KBM-7 (cell line): ENCODE measurements at places on chromosomes 7 and 10.
A peak's percentile ranks its signal among the peaks of the same experiment; 100 is the strongest.

GRCh38 chr10:18474118-18474455 is 177.3 kb downstream of the NSUN6 start:
- no peak for DNase-seq

DNA sequence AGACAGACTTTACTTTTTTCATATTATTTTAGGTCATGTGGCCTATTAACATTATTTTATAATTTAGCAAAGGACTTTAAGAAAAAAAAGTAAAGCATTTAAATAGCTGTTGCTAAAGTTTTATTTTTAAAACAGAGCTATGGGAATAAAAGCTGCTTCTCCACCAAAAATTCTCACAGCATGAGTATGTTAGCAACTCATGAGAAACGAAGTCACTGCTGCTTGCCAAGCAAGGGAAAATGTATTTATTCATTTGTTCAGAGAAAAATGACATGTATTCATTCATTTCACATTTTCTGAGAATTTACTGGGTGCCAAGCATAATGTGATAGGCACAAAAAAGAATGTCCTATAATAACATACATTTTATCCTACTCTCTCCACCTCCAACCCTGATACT is 5.1 kb downstream of the LRRC72 start:
- DNase-seq: no peak

- DNase-seq: no peak
Observed at GRCh38 chr7:143415742-143416397, 7.2 kb upstream of the EPHA1 start.

DNA sequence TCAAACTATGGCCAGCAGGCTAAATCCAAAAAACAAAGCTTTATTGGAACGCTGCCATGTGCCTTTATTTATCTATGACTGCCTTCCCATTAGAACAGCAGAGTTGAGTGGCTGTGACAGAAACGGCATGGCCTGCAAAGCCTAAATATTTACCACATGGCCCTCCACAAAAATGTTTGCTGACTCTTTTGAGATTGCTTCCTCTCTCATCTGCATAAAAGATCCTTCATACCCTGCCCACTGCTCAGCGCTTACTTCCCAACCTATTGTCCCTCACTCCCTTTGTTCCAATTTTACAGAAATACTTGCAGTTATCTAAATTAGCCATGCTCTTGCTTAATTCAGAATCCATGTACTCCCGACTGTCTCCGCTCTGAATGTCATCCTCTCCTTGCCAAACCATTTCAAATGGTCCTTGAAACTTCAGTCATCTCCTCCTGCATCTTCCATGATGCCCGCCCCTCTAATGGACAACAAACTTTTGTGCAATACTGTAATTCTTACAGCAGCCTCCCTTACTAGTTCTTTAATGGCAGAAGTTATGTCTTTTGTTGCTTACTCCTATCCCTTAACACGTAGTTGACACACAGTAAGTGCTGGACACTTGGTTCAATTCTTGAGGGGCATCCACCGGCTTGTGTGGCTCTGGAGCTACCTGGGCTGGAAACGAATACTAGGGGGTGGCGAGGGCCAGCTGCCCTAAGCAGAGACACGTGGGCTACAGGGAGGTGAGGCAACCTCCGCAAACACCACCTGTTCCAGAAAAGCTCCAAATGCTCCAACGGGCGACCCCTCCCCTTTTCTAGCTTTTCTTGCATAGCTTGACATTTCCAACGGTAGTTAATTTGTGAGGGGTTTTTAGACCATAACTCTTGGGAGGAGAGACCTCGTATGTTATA is 832 bp downstream of the XRCC2 start:
- DNase-seq: peak; percentile 71

DNA sequence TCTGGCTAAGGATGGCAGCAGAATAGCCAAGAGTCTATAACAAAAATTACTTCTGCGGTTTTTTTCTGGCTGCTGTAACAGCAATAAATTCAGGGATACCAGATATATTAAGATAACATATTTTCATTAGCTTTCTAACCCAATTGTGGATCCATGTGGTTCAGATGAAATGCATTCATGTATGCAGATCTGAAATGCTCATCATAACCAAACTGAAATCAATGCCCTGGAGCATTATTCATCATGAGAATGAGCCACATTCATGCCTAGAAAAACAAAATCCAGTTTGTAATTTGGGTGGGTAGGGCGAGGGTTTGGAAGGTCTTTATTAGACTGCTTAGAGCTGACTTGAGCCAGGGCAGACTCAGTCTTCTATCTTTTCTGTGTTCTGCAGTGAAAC is 69.8 kb upstream of the SEMA3A start:
- no peak for DNase-seq

- DNase-seq: no peak
Observed at GRCh38 chr7:11570922-11571550, 261.0 kb downstream of the THSD7A start.

DNA sequence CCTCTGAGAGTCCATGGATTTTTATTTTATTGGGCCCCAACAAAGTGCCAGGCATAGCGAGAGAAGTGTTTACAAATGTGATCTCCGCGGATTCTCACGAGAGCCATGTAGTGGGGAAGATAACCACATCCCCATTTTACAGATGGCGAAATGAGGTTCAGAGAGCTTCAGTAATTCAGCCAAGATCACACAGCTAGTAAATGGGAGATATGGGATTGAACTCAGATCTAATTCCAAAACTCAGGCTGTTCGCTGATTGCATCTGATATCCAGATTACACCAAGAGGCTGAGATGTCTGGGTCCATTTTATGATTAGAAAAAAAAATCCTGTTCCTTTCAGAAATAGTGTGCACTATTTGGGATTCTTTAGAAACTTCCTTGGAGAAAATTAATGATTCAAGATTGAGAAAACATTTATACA is 1.3 kb downstream of the FAS start:
- no peak for DNase-seq

GRCh38 chr10:78777466-78777865 is 291.3 kb upstream of the ZMIZ1 start:
- DNase-seq: no peak

DNA sequence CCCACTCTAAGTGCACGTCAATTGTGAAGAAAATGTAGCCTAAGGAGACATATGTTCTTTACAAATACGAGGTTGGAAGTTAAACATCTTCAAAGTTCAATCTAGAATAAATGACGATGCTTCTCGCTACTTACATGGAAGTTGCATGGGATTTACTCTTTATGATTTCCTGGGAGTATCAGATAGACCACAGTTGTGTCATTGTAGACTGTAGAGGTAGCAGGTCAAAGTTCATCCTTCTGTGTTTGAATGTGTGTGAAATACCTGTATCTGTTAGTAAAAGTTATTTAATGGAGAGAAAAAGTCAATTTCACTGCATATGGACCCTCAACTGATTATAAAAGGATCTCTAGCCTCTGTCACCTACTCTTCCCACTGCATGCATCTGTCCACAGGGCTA is 112.6 kb downstream of the C1GALT1 start:
- no peak for DNase-seq

DNA sequence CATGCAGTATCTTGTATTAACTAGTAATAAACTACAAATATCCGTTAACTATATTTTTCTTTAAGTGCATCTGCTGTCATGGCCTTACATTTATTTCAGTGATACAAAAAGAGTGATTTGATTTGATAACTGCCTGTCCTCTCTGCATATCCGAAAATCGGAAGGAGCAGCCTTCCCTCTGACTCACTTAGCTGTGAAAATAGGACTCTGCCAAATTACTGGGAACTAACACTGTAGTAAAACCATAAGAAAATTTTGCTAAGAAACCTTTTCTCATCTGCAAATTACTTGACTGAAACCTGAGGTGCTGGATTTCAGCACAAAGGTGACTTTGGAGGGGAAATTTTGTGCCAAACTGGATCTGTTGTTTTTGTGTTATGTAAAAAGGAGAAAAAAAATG is 176.6 kb upstream of the MKLN1 start:
- no peak for DNase-seq

DNA sequence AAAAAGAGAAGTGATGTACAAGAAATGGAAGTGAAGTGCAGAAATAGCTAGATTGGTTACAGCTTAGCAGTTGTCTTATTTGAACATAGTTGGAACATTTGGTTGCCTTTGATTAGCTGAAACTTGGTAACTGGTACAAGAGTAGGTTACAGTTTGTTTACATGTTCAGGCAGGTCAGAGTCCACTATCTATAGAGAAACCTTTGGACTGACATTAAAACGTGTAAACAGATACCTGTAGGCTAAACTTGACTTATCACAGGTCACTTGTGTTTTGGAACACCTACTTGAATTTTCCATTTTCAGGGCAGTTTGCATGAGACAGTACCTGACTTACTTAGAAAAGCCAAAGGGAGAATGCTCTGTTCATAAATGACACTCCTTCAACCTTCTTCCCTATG is 28.5 kb upstream of the CYP2C8 start:
- DNase-seq: no peak

DNA sequence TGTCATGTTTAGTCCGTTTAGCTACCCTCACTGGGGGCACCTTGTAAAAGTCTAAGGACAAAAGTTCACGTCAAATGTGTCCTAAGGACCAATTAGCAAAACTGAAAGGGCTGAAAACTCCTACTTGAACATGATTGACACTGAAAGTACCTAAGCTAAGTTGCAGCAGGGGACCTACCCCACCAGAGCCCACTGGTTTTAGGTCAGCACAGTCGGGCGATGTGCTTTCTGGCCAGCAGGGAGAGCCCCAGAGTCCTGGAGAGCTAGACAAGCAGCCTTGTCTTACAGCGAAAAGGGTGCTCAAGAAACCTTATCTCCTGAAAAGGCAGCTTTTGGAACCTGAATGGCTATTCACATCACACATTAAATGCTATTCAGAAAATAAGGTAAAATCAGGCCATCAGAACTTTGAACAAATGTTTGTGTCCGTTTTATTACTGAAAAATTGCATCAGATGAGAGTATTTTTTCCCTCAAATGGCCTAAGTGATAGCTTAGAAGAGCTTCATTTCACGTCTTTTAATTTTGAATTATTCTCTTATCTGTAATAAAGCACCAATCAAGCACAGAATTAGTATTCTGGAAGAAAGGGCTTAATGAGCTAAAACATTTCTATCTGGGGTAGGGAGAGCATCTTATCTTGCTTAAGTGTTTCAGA is 52.2 kb upstream of the MKI67 start:
- DNase-seq: peak; percentile 57

- DNase-seq: peak; percentile 78
Observed at GRCh38 chr10:79248341-79249185, 98.7 kb upstream of the PPIF start.

DNA sequence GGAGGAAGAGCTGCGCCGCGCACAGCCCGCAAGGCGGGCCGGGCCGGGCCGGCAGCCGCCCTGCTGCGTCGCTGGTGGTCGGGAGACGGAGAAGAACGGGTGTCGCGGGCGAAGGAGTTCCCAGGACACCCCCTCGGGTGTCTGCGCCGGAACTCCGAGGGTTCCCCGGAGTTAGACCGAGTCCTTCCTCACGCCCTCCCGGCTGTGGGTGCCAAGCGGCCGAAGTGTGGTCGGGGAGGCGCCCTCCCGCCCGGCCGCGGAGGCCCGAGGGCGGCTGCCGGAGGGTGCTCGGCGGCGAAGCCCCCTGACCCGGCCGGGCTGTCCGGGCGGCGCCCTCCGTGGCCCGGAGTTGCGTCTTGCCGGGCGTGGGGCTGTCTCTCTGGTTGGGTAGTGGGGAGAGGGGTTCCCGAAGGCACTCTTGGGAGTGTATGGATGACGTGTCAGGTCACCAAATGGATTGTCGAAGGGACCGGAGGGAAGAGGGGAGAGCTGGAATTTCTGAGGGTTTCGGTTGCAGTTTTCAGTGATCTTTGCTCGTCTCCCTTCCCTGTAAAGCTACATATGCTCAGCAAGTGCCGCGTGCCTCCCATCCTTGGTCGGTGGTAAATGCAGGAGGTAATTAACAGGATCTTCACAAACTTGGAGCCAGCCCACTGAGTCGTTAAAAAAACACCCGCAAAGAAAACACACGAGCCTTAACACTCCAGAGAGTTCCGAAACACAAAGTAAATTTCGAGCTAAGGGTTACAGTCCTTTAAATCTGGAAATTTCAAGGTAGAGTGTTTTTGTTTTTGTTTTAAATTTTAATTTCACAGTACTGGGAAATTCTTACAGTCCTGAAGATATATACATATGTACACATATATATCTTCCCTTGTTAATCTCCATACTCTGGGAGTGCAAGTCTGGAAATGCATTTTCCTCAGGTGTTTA is 871 bp downstream of the ST7 start:
- peak; percentile 74 for DNase-seq

GRCh38 chr7:156475179-156475578 is 165.4 kb upstream of the RNF32 start:
- peak; percentile 8 for DNase-seq

DNA sequence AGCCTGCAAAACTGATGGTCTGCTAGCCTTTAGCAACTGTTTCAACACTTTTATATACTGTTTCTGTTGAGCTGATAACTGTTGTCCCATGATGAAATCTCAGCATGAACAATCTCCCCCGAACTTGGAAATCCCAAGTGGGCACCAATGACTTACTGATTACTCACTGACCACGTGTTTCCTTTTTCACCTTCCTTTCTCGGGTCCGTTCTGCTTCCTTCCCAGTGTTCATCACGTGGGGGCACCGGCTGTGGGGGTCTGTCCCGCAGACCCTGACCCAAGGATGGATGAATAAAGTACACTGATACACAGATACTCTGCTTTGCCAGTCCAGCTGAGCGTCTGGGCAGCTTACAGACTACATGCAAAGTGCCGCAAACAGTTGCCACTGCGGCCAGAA is 39.0 kb upstream of the RASGEF1A start:
- DNase-seq: no peak

DNA sequence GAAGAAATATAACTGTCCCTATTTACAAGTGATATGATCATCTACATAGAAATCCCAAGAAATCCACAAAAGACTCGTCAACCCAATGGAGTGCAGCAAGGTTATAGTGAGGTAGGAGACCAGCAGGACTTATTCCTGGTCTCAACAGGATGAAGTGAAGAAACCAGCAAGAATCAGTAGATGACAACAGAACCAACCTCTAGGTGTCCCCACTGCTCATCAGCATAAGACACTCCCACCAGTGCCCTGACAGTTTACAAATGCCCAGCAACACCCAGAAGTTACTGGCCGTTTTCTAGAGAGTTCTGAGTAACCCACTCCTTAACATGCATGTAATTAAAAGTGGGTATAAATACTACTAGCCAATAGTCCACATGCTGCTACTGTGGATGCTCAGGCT is 470.5 kb upstream of the LRRTM3 start:
- peak; percentile 1 for DNase-seq

DNA sequence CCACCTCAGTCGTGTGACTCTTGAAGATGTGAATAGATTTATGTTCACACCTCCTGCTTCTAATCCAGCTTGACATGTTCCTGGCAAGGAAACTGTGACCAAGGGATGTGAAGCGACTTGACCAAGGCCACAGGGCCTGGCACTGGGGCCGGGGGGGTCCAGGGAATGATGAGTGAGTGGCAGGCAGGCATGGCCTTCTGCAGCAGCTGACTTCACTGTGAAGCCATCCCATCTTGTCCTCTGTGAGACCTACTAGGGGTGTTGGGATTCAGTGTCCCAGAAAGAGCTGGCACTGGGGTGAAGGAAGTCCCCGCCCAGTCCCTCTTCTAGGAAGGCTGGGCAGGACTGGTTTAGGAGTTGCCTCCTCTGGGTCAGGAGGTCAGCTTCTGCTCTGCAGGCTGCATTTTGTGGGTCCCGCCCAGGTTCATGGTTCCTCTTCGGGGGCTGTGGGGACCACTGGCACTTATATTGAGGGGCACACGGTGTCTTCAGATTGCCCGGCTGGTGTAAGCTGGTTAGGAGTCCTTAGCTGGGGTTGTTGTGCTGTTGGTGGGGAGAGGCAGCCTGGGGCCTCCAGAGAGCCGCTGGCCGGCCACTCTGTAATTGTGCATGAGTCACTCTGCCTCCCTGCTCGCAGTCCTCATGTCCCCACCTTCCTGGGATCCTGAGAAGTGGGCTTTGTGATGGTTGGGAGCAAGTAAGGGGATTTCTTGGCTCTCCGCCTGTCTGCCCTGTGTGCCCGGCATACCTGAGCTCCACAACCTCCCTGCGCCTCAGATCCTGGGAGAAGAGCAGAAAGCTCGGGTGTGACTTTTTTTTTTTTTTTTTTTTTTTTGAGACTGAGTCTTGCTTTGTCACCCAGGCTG is 11.0 kb downstream of the ZMIZ1 start:
- no peak for DNase-seq
